ENCODE measurements at places on chromosomes 5 and 9. TPM values are rescaled to one million over a fixed set of nuclear protein-coding genes. Genes with fewer than 3 reads are reported as not detected.

- DNase-seq = no peak
These were observed 12.3 kb upstream of the OBP2A start for GRCh38 chr9:135533674-135534073.

DNA sequence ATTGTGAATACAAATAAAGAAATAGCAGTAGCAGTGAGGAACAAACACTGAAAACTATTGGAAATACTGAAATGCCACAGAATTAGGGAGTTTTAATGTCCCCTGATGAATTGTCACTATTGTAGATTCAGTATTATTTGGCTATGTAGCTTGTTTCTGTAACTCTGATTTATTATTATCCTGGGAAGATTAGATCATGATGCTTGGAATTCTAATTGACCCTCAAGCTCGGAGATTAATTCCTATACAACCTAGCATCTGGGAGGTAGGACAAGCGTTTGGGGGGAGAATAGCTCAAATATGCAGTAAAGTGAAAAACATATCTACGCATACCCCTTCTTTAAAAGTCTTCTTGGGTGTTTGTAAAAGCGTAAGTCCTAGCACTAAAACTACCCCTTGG, 15.1 kb upstream of the MAN2A1 start:
- no peak for DNase-seq

- DNase-seq = no peak
These were observed 14.0 kb downstream of the UBAP2 start for GRCh38 chr9:34034698-34035065.

GRCh38 chr5:36722900-36723299, 116.5 kb downstream of the SLC1A3 start:
- peak; percentile 14 for DNase-seq

- no peak for DNase-seq
These were observed 100.6 kb downstream of the ITGA1 start for GRCh38 chr5:52888363-52888762.

- DNase-seq = no peak
These were observed 411 bp upstream of the NDUFS4 start for GRCh38 chr5:53560028-53560427.

DNA sequence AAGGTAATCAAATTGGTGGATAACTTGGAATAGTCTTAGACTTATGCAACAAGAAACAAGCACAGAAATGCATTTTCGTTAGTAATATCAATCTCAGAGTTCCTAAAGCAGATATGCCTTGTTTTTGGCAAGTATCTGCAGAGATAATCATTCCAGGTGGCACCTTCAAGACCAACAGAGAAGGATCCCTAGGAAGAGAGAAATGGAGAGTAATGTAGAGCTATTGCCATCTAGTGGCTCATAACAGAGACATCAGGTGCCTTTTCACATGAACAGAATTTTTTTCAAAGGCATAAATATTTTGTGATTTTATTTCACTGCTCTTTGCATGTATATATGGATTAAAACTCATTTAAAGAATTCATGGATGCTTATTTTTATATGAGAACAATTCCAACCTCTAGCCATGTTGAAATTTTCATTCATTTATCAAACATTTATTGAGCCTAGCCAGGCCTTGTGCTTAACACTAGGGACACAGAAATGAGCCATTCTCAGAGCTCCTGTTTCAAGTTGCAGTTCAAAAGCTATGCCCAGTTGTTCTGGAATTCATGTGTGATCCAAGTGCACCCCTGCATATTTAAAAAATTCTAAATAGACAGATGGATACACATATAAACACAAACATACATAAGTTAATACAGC, 117.5 kb upstream of the OR13F1 start:
- DNase-seq = peak; percentile 45

DNA sequence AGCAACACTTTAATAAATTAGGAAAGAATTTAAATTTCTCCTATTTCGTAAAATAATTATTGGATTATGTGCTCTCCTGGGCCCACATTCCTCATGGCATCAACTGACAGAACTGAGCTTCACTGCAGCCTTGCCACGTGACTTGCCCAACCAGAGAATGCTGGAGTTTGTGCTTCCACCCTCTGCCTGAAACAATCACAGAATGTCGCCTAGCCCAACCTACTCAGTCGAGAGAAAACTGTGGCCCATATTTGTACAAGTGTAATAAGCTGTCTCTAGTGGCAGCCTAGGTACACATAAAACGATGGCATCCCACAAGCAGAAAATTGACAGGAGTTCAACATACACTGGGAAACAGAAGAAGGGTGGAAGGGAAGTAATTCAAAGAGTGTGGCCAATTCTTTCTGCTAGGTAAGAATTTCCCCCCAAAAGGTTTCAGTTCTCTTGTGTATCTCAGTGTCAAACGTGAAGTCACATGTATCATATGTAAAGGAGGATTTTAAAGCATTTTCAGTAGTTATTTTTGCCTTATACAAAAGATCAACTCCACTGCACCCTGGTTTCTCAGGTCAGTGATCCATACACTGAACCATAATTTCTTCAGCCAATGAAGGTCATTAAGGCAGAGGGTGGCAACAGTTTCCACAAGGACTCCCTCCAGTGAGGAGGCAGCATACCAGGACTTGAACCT, 41.7 kb downstream of the ZNF608 start:
- DNase-seq = no peak

- no peak for DNase-seq
These were observed 10.4 kb upstream of the SH3TC2 start for GRCh38 chr5:149073213-149073612.

GRCh38 chr5:132506094-132506692, 15.6 kb upstream of the IRF1 start:
- peak; percentile 96 for DNase-seq

DNA sequence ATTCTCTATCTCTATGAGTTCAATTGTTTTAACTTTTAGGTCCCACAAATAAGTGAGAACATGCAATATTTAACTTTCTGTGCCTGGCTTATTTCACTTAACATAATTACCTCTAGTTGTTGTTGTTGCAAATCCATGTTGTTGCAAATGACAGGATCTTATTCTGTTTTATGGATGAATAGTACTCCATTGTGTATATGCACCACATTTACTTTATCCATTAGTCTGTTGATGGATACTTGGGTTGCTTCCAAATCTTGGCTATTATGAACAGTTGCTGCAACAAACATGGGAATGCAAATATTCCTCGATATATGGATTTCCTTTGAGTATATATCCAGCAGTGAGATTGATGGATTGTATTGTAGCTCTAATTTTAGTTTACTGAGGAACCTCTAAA, 36.3 kb downstream of the MEGF9 start:
- no peak for DNase-seq

GRCh38 chr9:1083325-1083913, 33.3 kb downstream of the DMRT2 start:
- no peak for DNase-seq

GRCh38 chr5:82106756-82107155, 134.9 kb downstream of the ATG10 start:
- peak; percentile 3 for DNase-seq

The ELOVL7 gene
- total RNA-seq = under 0.01 TPM

The NCS1 gene
- 52.0 TPM for total RNA-seq

The PDCD1LG2 gene
- total RNA-seq = 6.9 TPM

The OSTF1 gene
- 49.9 TPM for total RNA-seq

The PCDHGB3 gene
- total RNA-seq = 5.8 TPM
